ENCODE measurements at places on chromosomes 12 and 14.

- DNase-seq: no peak
Measured at GRCh38 chr12:131737150-131737827, 26.4 kb downstream of the SFSWAP start.

GRCh38 chr12:105214670-105215375 lies 21.2 kb downstream of the APPL2 start:
- DNase-seq: no peak

DNA sequence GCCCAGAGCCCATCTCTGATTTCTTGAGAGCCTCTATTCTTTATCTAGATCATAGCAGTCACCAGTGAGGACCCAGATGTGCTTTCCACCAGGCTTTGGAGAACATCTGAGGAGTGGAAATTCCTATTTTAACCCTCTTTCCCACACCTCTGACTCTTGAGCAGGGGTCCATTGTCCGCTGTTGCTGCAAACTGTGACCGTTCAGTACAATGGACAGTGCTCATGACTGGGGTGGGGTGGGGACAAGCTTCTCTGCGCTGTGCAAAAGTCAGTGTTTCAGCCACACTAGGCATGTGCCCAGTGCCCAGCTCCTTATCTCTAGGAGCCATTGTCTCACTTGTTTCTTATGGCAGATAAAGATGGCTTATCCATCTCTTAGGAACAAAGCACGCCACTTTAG lies 16.9 kb upstream of the KRT7 start:
- no peak for DNase-seq

DNA sequence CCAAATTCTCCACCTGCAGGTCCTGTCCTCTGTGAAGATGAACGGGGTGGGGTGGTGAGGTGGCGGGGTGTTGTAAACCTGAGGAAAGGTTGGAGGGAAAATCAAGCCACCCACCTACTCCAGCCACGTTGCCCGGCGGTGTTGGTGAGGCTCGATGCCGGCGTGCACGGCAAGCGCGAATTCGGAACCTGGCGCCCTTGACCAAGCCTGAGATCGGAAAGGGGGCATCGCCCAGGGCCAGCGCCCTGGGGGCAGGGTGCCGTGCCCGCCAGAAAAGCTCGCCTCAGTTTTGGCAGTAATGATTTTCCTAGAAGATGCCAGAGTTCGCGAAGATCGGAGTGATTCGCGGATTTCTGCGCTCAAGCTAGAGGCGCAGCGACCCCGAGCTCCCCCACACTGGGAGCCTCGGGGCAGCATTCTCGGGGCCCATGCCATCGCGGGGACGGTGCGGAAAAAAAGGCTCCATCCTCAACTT lies 817 bp downstream of the STXBP6 start:
- no peak for DNase-seq

DNA sequence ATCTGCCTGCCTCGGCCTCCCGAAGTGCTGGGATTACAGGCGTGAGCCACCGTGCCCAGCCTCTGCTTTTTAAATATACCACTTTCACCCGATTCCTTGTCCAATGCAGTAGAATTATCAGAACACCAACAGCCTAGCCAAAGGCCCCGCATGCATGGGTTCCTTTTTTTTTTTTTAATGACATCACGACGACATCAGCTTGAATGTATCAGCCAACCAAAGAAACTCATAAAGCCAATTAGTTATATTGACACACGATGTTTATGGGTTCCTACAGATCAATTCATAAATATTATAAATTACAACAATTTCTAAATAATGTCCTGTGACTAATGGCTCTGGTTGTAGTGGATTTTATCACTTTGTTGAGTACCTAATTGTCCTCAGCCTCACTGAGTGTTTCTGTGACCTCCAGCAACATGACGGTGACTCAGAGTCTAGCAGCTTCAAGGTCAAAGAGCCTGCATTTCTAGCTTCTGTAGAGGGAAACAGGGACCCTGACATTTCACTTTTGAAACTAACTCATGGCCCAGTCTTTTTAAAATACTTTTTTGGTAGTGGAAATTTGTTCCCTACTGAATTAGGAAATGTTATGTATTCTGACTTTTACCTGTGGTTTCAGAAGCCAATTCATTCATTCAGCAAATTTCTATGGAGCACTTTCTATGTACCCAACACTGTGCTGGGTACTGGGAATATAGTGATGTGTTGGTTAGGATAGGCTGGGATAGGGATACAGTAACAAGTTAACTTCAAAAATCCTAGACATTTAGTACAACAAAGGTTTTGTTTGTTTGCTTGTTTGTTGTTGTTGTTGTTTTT lies 144.1 kb downstream of the SUDS3 start:
- DNase-seq: no peak

DNA sequence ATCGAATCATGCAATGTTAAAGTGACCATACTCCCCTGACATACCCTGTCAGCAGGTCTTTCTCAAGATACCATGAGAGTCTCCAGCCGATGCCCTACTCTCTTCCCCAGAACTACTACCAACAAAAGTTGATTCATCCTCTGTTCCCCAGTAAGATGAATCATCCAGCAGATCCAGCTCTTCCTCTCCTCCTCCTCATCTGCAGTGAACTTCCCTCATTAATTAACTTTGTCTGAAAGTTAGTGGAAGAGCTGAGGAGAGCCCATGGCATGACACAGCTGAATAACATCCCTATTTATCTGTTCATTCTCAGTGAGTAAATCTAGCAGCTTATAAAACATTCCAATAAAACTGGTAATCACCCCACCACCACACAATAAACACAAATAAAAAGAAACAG lies 213.4 kb downstream of the EGLN3 start:
- DNase-seq: no peak

DNA sequence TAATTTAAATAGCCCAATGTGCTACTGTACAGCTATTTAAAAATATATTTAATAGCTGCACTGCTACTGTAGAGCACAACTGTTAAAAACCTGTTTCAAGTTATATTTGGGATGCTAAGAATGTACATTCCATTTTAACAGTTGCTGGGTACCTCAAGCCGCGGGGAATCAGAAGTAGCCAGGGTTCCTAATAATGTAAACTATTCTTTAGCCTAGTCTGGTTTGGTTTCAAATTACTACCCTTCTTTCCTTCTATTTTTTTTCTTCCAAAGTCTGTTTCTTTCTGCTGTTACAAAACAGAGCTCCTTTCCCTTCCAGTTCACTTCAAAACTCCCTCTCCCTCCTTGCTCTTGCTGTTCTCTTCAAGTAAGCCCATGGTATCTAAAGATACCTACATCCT lies 21.3 kb downstream of the SCAF11 start:
- DNase-seq: no peak

GRCh38 chr14:89684139-89684538 lies 267.1 kb upstream of the FOXN3 start:
- no peak for DNase-seq

Measured in activated naive CD8-positive, alpha-beta T cell treated with anti-CD3 and anti-CD28 coated beads for 36 hours (primary cell).